ENCODE measurements at places on chromosomes 12 and 14. TPM values are rescaled to one million over a fixed set of nuclear protein-coding genes. Genes with fewer than 3 reads are reported as not detected.

DNA sequence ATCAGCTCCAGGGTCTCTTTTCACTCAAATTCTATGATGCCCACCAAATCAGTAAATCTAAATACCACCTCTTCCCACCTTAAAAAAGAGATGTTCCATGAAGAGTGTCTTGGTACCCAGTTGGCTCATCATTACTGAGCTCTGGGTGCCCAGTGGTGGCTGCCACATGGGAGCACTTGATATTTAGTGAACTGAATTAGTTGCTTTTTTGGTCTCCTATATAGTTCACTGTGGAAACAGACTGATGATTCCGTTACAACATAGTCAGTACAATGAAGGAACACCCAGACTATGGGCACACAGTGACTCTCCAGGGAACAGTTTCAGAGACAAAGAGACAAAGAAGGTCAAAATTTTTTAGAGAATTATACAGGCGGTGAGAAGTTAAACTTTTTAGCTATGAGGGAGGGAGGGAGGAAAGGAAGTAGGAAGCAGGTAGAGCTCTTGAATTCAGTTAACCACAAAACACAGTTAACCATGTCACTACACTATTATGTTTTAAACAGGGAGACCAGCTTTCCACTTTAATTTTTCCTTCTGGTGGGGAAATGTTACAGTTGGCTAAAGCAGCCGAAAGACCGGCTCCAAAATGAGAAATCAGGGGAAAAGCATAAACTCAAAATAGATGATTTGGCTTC is 14.6 kb upstream of the YY1 start:
- DNase-seq = no peak

DNA sequence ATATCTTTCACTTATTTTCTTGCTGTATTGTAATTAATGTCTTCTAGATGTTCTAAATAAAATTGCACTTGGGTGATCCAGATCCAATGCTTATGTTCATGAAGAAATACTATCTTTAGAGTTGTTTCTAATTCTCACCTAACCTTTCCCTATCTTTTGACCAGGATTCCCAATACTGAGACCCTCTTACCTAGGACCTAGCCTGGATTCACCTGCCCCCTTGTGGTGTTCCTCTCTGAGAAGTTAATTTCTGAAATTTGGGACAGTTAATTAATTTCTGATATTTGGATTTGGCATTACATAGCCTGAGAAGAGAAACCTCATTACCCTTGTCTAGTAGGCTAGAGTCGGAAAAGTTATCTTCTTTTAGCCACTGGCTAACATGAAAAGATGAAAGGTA is 29.5 kb downstream of the FOXA1 start:
- no peak for DNase-seq

DNA sequence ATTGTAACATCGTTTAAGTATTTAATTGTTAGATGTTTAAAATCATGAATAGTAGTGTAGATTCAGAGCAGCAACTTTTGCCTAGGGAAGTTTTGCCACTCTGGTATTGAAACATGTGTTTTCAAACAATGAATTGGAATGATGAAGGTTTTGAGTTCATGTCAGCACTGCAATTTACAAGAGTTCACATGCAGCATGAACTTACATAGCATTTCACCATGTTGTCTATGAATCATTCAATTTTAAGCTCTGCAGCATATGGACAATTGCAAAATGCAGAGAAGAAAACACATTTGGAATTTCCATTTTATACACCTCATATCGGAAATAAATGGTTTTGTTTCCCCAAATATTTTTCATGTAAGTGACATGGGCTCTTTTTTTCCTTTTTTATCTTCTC is 170.7 kb upstream of the CDKN3 start:
- DNase-seq = no peak

GRCh38 chr12:77943466-77943865 is 112.8 kb downstream of the NAV3 start:
- DNase-seq = no peak

- DNase-seq = no peak
These were observed 185.4 kb downstream of the TMTC2 start for GRCh38 chr12:82872088-82872487.

DNA sequence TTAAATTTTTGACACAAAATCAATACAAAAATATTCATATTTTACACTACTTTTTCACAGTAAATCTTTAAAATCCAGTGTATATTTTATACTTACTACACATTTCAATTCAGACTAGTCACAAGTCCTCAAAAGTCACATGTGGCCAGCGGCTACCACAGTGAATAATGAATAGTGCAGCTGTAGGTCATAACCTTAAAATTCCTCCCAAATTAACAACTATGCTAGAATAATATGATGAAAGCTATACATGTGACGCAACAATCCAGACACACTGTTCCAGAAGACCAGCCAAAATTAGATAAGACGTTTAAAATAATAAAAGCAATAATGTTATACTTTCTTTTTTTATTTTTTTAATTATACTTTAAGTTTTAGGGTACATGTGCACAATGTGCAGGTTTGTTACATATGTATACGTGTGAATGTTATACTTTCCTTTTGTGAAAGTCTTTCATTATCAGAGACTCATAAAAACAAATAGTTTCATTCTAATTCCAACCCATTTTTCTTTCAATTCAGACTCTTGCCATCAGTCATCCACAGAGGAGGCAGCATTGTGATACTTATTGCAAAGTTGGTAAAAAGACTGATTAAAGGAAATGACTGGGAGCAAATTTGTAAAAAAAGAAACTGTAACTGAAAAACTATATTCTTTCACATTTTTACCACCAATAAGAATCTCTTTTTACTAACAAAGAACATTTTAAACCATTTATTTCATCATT is 67.0 kb downstream of the C2CD5 start:
- no peak for DNase-seq

The CCDC197 gene
- total RNA-seq = not detected

The TAOK3 gene
- 25.2 TPM for total RNA-seq

The PCED1B gene
- total RNA-seq = not detected

DNA sequence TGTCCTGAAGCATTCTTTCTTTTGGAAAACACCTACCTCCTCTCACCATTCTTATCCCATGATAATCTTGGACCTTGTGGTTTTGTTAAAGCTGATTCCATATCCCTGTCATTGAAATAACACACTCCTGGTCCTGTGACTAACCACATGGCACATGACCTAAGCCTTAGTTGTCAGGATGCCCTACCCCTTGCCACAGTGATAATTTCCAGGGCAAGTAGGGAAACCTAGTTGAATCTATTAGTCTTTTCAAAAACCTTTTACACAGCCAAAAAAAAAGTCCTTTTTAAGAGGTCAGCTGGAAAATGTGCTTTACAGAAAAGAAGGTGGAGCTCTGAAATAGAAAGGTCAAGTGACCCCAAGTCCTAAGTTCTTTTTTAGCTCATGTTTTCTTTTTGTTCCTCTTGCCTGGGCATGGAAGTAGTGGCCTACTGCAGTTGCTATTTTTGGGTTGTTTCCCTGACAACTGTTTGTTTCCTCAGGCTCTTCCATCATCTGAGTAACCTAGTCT is 608.4 kb downstream of the LRFN5 start:
- DNase-seq = no peak

DNA sequence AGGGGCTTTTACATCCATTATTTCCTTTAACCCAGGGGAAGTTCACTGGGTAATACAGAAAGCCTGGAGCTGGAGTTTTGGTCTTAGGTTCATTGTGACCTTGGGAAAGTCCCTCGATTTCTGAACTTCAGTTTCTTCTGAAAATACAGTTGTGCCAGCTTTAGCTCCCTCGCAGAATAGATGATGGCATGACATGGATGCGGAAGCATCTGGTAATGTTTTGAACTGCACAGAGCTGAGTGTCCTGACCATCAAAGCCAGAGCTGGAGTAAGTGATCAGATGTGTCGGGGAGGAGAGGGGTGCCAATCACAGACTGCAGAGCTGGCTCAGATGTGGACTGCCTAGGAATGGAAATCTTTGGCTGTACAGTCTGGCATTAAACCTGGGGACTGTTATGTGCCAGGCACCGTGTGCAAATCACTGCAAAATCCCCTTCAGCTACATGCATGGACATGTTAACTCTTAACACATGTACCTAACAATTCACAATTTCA is 180.9 kb downstream of the ETV6 start:
- no peak for DNase-seq

- DNase-seq = no peak
These were observed 175.2 kb upstream of the GRIN2B start for GRCh38 chr12:14156606-14157005.

DNA sequence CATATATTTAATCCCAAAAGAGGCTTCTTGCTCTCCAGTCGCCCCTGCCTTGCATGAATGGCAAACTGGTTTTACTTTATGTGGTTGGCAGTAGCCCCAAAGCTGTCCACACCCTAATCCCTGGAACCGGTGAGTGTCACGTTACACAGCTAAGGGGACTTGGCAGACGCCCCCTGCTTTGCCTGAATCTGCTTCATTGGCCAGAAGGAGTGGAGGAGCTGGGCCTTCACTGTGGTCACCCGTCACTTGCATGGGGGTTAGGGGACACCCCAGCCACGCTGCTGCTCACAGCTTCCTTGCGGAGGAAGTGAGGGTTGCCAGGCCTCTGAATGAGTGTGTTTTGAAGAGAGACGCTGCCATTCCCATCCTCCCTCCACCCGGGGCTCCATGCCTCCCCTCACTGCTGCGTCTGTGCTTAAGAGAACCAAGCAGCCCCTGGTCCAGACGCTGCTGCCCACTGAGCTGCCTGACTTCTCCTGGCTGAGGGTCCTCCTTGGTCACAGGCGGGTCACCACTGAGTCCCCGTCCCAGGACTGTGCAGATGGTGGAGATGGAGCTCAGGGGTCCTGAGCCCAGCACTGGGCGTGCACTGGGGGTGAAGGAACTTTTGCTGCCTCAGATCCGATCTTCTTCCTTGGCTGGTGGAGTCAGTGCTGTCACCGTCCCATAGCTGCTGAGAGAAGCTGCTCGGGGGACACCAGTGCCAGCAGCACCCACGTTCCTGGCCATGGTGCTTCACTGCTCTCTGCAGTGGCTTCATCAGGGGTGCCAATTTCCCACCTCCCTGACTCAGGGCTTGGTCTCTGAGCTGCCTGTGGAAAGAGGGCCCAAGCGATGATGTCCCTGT is 39.8 kb downstream of the GALNT9 start:
- no peak for DNase-seq

GRCh38 chr12:93786656-93787397 is 109.7 kb downstream of the CRADD start:
- DNase-seq = no peak

- no peak for DNase-seq
These were observed 69.1 kb downstream of the C12orf75 start for GRCh38 chr12:105399428-105400081.

The LBHD2 gene
- total RNA-seq = not detected

- no peak for DNase-seq
These were observed 422.9 kb downstream of the SNAPC1 start for GRCh38 chr14:62185078-62185477.

GRCh38 chr12:105677672-105678071 is 347.2 kb downstream of the C12orf75 start:
- no peak for DNase-seq

GRCh38 chr12:113894697-113895096 is 71.4 kb downstream of the RBM19 start:
- no peak for DNase-seq

- DNase-seq = no peak
These were observed 76.3 kb upstream of the PPP4R3A start for GRCh38 chr14:91586410-91586809.

GRCh38 chr12:104010606-104011169 is 39.3 kb downstream of the GLT8D2 start:
- DNase-seq = no peak

The SCN8A gene
- total RNA-seq = 0.11 TPM

All from esophagus squamous epithelium (tissue), 5 donors.